Cardiac muscle cell (in vitro differentiated cells and primary cell): ENCODE measurements at places on chromosomes 13 and 19. TPM values are rescaled to one million over a fixed set of nuclear protein-coding genes. Genes with fewer than 3 reads are reported as not detected.

DNA sequence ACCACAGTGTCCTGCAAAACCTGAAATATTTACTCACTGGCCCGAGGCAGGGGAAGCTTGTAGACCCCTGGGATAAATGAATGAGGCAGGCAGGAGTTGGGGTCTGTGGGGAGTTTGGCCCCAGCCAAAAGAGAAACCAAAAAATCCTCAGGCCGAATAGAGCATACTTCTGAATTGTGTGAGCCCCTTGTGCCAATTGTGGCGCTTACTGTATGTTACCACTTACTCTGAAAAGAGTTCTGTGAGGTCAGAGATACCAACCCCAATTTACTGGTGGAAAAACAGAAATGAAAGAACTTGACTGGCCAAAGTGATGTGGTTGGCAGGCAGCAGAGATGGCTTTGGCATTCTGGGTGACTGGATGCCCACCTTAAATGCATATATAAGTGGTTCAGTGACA is 6.9 kb downstream of the CARM1 start:
- no peaks in the 10 kb centered on the region for H3K27me3 ChIP-seq
- H3K4me3 ChIP-seq: no peak overlapping the region
- peaks cover 35% of the 10 kb centered on the region for H3K4me1 ChIP-seq

- H3K27ac ChIP-seq: no peak overlapping the region
- no peaks in the 10 kb centered on the region for H3K36me3 ChIP-seq
- H3K4me3 ChIP-seq: no peak overlapping the region
Observed at GRCh38 chr19:19591133-19591825, 27.2 kb downstream of the PBX4 start.

The MYCBP2 gene
- 51.1 and 53.1 TPM in 2 replicates for total RNA-seq

The SERPINE3 gene
- total RNA-seq: 0.74 TPM in 1 of 2 replicates, not detected in the other

The LGALS7 gene
- total RNA-seq: not detected in 2 replicates

The KL gene
- total RNA-seq: not detected in 2 replicates
